ENCODE measurements at places on chromosomes 3 and 15. TPM values are rescaled to one million over a fixed set of nuclear protein-coding genes. Genes with fewer than 3 reads are reported as not detected.

HDAC11 gene
- 1.7 TPM for total RNA-seq

STRIT1 gene
- total RNA-seq = not detected

CKMT1B gene
- 2.4 TPM for total RNA-seq

SAMD7 gene
- not detected for total RNA-seq

ASB14 gene
- total RNA-seq = not detected

CLDN1 gene
- 115 TPM for total RNA-seq

SUCLG2 gene
- total RNA-seq = 49.0 TPM

ARGFX gene
- not detected for total RNA-seq

B3GALNT1 gene
- 2.3 TPM for total RNA-seq

EHHADH gene
- total RNA-seq = 2.3 TPM

CYP1A1 gene
- not detected for total RNA-seq

ADIPOQ gene
- not detected for total RNA-seq

VGLL3 gene
- total RNA-seq = 0.02 TPM

GOLGA6L25 gene
- total RNA-seq = not detected

WDR93 gene
- total RNA-seq = 0.17 TPM

DUOX2 gene
- 0.02 TPM for total RNA-seq

NANOGP8 gene
- total RNA-seq = not detected

GOLGA8T gene
- 0.52 TPM for total RNA-seq

CNTN4 gene
- total RNA-seq = 1.6 TPM
